ENCODE measurements at places on chromosomes 4 and X.

DNA sequence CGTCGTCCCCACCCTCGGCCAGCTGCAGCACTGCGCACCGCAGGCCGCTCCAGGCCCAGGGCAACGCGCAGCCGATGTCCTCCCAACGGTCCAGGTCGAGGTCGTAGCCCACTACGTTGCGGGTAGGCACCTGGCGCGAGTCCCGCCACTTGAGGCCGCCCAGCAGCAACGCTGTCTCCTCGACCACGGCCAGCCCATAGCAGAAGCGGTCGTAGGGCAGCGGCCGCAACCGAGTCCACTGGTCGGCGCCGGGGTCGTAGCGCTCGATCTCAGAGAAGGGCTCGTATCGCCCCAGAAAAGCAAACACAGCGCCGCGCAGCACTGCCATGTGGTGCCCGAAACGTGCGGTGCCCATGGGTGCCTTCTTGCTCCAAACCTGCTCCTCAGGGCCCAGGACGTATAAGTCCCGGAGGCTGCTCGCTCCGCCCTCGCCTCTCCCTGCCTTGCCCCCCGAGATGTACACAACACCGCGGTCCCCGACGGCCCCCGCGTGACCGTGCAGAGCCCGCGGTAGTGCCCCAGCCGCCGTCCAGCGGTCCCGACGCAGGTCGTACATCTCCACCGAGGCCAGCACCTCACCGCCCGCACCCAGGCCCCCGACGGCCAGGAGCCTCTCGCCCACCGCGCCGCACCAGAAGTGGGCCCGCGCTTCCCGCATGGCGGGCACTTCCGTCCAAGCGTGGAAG, 2.1 kb downstream of the KLHL34 start:
- ATAC-seq = no peak

- peak; percentile 35 for ATAC-seq
Measured at GRCh38 chr4:155889031-155889793, 14.3 kb upstream of the TDO2 start.

DNA sequence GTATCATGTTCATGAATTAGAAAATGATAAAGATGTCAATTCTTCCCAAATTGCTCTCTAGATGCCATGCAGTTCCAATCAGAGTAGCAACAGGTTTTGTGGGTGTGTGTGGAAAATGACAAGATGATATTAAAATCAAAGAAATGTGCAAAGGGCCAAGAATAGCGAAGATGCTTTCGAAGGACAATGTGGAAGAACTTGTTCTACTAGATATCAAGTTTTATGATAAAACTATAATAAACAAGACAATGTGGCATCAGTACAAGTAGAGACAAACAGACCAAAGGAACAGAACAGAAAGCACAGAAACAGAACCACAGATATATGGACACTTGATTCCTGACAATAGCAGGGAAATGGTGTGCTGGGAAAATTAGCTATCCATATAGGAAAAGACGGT, 9.0 kb downstream of the TAB3 start:
- ATAC-seq = no peak

GRCh38 chr4:48027653-48028052, 11.1 kb downstream of the NIPAL1 start:
- no peak for ATAC-seq

DNA sequence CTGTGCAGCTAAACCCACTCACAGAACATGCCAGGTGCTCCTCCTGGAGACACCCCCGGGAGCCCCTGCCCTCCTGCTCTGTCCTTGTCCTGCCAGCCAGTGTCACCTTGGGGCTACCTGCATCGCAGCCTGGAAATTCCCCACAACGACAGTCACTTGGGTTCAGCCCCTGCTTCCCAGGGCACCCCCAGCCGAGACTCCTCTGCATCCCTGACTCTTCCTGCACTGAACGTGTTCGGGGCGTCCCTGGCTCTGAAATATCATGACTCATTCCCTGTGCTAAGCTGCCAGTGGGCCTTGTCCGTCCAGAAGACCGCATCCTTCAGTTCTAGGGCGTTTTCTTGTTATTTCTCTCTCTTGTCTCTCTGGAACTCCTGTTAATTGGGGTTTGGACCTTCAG, 5.8 kb downstream of the CFAP99 start:
- ATAC-seq = no peak

DNA sequence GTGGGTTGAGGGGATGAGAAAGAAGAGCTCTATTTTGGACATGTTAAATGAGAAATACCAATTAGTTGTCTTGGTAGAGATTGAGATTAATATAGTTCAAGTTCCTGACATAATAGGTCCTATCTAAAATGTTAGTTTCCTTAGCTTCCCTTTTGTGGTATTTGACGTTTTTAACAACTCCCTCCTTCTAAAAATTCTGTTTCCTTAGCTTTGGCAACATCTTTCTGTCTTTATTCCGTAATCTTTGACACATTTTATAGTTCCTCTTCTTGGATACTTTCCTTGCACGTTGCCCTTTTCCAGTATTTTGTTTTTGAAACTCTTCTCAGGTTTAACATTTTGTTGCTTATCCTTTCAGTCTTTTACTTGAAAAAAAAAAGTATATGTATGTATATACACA, 36.9 kb downstream of the LAMTOR3 start:
- no peak for ATAC-seq

DNA sequence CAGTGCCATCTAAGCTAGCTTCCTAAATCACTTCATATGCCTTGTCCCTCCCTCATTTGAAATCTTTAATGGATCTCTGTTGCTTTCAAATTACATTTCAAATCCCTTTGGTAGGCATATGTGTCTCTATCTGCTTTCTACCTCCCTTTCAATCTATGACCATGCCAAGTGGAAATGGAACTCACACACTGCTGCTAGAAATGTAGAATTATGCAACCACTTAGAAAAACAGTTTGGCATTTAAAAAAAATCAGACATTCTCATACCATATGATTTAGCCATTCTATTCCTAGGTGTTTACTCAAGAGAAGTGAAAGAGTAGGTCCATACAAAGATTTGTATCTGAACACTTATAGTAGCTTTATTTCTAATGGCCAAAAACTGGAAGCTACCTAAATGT, 413.5 kb upstream of the INTU start:
- no peak for ATAC-seq

DNA sequence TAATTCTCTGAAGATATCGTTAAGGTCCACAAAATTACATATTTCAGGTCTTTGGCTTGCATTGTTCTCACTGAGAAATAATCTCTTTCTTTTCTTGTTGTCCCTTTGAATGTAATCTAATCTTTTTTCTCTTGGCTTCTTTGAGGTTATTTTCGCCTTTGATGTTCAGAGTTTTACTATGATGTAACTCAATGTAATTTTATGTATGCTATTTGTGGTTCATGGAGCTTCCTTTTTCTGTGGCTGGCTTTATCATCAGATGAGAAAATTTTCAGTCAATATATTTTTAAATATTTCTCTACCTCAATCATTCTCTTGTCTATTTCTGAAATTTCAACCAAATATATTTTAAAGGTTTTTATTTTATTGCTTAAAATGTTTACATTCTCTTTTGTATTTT, 672.2 kb downstream of the TRAM1L1 start:
- no peak for ATAC-seq

DNA sequence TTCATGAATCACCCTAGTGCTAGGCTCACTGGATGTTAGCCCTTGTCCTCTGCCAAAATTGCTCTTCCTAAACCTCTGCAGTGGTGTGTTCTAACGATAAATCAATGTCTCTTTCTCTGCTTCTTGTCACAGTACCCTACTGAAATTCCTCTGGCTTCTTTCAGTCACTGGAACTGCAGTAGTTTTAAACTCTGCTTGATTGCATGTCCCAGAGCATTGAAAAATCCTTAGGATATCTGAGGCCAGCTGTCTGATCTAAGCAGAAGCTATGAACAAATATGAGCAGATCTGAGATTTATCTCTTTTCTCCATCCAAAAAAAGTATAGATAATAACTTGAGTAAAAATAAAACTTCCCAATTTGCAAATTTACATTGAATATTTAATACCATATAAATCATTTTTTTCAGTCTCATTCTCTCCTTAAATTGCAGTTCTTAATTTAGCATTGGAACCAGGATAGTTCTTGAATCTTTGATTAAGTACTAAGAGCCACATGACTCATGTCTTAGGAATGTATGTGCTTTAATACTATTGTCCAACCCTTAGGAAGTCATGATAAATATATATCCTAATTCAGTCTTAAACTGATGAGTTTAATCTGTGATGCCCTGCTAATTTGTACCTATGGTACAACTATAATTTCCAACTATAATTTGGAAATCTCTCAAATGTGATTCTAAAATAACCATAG, 169.7 kb downstream of the PDHA2 start:
- ATAC-seq = no peak

- ATAC-seq = no peak
Measured at GRCh38 chr4:592825-593520, 16.9 kb upstream of the TMEM271 start.

- ATAC-seq = no peak
Measured at GRCh38 chr4:166896254-166896653, 338.0 kb downstream of the SPOCK3 start.

DNA sequence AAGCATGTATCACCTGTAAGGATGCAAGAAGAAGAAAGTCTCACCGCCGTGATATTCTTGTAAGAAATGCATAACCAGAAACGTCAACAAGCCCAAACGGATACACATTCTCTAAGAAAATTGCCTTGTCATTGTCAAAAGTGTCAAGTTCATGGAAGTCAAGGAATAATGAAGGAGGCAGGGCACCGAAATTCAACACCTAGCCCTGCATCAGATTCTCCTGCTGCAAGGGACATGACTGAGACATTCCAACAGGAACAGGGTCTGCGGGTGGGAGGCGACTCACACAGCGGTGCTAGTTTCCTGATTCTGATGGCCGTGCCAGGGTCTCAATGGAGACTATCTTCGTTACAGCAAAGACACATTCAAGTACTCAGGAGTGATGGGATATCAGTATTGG, 26.7 kb downstream of the IRF2 start:
- ATAC-seq = no peak

- ATAC-seq = no peak
Measured at GRCh38 chr4:81698538-81699296, 227.0 kb upstream of the RASGEF1B start.

GRCh38 chr4:162791226-162791625, 375.5 kb downstream of the NAF1 start:
- peak; percentile 82 for ATAC-seq

DNA sequence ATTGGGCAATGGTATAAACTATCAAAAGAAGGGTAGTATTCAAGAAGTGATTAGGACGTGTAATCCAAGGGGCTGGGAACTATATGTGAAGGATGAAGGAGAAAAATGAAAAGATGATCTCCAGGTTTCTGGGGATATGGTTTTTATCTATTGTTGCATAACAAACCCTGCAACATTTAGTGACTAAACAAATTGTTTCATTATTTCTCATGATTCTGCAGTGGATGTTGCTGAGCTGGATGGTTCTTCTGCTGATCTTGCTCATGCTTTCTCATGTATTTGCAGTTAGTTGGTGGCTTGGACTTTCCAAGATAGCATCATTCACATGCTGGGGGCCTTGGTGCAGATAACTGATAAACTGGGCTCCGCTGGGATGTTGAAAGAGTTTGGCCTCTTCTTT, 29.1 kb downstream of the PHOX2B start:
- ATAC-seq = no peak
